Activated naive CD8-positive, alpha-beta T cell treated with anti-CD3 and anti-CD28 coated beads for 36 hours (primary cell): ENCODE measurements at places on chromosomes 16 and 17.

- no peak for DNase-seq
These were observed 61.4 kb upstream of the PLCG2 start for GRCh38 chr16:81717662-81718189.

- no peak for DNase-seq
These were observed 2.3 kb upstream of the ITGA3 start for GRCh38 chr17:50053654-50053960.

DNA sequence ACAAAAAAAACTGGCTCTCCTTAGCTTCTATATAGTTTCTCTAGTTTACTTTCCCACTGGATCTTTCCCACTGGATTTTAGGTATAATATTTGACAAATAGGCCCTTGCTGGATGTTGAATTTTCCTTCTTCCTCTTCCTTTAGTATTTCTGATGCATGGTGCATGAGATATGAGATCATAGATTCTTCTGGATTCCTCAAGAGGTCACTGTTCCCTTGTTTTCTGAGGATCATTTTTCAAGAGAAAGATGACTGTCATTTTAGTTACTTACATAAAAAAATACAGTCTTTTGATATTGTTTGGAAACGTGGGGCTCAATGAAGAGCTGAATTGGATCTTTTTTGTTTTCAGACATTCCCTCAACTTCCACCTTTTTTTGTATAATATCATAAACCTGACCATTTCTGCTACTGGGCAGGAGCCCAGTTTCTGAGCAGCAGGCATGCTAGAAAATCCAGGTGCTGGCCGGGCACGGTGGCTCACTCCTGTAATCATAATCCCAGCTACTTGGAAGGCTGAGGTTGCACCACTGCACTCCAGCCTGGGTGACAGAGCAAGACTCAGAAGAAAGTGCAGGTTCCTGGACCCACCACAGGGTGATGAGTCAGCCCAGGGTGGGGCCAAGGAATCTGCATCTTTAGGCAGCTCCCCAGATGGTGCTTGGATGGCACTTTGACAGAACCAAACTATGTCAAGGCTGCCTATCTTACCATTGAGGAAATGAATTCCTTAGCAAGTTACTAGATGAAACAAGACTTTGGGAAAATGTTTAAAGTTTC lies 70.3 kb downstream of the SDR42E1 start:
- DNase-seq = no peak

DNA sequence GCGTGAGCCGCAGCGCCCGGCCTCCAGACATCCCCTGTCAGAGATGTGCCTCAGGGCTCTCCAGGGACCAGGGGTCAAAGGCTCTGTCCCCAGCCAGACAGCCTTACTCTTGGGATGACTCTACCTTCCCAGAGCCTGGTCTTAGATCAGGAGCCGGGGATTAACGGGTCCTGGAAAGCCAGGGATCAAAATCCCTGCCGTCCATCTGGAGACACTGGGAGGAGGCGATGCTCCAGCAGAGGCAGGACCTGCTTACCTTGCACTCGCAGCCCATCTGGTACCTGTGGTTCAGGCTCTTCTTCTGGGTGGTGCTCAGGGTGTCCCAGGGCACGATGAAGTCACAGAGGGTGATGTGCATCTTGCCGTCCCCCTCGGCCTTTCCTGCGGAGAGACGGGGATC lies 16.7 kb upstream of the USP36 start:
- no peak for DNase-seq

DNA sequence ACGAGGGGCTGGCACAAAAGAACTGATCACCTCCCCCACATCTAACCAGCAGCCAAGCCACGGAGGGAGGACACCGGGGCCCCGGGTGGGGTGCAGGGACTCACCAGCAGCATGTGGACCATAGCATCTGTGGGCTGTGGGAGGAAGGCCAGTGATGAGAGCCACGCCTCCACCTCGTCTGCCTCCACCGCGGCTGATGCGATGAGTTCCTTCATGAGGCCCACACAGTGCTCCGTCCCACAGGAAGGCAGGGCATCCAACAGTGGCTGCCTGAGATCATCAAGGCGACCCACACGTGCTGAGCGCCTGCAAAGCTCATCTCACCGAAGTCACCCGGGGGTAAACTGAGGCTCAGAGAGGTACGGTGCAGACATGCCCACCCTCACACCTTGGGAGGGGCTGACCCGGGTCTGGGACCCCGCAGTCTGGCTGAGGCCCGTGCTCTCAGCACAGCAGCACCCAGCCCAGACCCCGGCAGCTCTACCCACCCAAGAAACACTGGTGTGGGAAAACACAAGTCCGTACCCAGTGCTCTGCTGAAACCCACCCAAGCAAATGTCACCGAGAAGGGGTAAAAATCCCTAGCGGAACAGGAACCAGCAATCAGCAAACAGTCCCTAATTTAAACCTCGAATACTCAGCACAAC lies 85.9 kb downstream of the LITAF start:
- DNase-seq = no peak

GRCh38 chr16:1965396-1966001 lies 873 bp upstream of the RPS2 start:
- DNase-seq = no peak

DNA sequence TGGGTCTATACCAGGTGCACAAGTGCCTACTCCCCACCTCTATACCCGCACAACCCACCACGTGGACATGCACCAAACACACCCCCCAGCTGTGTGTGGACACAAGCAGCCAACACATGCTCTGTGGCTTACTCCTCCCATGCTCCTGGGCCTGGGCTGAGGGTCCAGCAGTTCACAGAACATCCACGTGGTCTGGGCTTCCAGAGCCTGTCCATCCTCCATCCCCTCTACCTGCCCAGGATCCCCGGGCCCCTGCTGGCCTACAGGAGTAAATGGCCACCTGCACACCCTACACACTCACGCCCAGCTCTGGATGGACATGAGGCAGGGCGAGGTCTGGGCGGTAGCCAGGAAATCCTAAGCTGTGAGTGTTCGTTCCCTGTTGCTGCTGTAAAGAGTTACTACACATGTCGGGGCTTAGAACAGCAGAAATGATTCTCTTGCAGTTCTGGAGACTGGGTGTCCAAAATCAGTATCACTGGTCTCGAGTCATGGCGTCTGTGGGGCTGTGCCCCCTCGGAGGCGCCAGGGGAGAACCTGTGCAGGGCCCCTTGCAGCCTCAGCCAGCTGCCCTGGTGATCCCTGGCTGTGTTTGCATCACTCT lies 15.0 kb upstream of the RAI1 start:
- no peak for DNase-seq

DNA sequence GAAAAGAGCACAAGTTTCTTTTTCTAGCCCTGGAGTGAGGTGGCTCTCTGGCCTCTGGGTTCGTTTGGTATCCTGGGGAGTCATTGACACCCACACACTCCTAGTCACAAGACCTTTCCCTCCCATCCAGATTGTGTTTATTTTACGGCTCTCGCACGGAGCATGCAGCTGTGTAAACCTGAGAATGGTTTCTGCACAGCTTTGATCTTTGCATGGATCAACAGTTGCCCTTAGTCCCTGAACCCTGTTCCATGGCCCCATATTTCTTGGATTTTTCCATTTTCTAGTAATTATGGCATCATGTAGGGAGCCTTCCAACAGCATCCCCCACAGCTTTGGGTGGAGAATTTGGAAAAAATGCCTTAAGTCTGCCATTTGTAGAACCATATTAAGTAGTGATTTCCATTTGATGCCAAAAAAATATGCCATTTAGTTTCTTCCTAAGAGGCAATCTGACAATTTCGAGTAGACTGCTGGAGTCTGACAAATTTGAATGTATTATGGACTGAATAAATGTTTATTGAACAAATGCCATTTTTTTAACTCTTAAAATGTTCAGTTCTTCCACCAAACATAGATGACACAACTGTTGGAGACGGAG lies 197.7 kb downstream of the WWOX start:
- no peak for DNase-seq

DNA sequence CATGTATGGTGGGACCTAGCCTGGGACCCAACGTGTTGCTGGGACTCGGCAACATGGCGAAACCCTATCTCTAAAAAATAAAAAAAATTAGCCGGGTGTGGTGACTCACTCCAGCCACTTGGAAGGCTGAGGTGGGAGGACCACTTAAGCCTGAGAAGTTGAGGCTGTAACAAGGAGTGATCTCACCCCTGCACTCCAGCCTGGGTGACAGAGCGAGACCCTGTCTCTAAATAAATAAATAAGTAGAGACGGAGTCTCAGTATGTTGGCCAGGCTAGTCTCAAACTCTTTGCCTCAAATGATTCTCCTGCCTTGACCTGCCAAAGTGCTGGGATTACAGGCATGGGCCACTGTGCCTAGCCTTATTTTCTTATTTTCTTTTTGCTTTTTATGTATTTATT lies 10.1 kb upstream of the CNP start:
- DNase-seq = no peak

- no peak for DNase-seq
These were observed 42.4 kb upstream of the TRAP1 start for GRCh38 chr16:3759736-3760135.

GRCh38 chr16:87713451-87714229 lies 52.1 kb downstream of the KLHDC4 start:
- peak; percentile 63 for DNase-seq

GRCh38 chr17:81043319-81043724 lies 8.4 kb downstream of the BAIAP2 start:
- no peak for DNase-seq

- DNase-seq = no peak
These were observed 6.7 kb downstream of the TMEM92 start for GRCh38 chr17:50280801-50281441.

GRCh38 chr16:69286941-69287713 lies 24.0 kb upstream of the VPS4A start:
- DNase-seq = no peak

DNA sequence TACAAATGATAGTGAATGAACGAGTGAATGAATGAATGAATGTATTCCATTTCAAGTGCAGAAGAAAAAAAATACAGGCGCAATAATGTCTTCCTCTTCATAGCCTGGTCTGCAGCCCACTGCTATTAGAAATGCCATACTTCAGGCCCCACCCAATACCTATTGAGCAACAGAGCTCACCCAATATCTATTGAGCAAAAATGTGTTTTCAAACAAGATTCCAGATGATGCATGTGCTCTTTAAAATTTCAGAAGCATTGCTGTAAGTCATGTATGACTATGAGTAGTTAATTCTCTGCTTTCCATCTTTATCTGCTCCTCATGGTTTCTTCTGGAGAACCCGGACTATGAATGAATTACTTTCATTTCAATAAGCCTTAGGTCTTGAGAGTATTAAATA lies 308.2 kb downstream of the XYLT1 start:
- DNase-seq = no peak

DNA sequence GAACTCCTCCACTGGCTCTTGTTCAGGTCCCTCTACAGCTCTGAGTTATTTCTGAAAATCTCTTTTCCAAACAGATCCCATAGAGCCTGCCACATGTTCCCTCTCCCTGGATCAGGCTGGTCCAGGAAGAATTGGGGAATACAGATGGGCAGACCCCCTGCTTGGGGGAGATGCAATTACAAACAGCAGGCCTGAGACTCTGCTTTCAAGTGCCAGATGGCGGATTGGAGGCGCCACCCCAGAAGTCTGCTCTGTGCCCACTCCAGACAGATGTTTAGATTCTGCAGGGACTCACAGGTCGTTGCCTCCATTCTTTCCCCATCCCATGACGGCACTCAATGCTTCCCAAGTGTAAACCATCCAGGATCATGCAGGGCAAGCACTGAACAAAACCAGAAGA lies 316.6 kb downstream of the SLC39A11 start:
- no peak for DNase-seq

DNA sequence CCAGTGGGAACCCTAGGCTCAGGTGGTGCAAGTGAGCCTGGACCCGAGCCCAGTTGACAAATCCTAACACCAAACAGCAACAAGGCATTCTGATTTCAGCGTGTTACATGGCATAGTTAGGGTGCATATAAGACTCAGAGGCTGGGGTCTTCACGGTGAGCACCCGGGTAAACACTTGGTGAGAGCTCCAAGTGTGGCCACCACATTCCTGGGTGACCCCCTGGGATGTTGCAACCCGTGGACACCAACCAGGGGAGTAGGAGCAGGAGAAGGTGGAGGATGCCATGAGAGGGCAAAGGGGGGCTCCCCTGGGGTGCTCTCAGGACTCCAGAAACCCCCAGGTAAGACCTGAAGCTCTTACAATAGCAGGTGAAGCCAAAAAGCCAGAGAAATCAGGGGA lies 69.9 kb upstream of the CDH5 start:
- DNase-seq = no peak

- no peak for DNase-seq
These were observed 301.4 kb downstream of the CA10 start for GRCh38 chr17:51857052-51857597.

DNA sequence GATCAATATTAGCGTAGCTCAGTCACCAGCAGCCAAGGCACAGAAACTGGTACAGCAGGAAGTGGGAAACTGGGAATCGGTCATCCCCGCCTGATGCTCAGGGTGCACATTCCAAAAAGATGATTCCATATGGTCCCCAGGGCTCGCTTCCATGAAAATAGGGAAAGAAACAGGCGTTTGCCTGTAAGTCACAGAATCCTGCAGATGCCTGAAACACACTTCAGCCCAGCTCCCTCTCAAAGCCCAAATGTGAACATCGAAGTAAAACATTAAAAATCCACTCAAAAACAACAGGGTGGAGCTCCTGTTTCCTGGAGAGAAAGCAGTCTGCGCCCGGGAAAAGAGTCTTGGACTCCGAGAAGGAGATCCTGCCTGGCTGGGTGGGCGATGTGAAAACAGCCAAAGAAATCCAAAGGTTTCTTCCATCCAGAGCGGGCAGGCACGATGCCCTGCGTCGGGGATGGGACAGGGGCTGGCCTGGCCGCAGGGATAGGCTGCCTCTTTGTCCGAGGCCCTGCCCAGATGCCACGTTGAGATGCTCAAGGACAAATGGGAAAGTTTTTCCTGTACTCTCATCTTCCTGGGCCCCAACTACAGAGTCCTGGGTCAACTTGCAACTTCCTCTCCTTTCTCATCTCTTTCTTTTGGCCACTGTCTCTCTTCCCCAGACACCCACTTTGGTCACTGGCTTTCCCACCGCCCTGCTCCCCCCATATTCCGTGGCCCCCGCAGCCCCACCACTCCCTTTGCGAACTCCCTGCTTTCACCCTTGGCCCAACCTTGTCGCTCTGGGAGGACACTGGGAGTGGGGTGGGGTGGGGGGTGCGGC lies 743 bp downstream of the WIPI1 start:
- no peak for DNase-seq

DNA sequence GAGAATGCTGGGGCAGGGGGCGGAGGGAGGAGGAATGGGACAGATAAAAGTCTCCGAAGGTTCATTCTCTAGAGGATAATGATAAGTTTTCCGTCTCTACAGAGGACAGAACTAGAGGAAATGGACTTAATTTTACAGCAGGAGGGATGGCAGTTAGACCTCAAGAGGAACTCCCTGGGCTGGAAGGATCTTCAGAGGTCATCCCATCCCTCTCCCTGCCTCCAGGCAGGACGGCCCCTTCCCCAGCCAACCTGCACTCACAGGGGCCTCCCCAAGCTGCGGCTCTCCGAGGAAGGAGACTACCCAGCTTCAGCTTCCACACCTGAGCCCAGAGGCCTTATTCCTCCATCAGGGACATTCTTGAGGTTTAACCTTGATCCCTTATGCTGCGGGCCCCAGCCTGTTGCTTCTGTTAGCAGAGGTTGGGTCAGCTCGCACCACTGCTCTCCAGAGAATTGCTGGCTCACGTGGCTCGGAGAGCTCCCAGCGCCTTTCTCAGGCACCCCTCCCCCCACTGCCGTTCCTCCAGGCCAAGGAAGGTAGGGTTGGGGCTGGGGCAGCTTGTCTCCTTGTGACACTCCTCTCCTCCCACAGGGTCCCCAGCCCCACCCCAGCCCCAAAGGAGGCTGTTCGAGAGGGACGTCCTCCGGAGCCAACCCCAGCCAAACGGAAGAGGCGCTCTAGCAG lies 8.5 kb downstream of the ELOB start:
- DNase-seq = no peak
